ENCODE measurements at places on chromosomes 1 and 21.

DNA sequence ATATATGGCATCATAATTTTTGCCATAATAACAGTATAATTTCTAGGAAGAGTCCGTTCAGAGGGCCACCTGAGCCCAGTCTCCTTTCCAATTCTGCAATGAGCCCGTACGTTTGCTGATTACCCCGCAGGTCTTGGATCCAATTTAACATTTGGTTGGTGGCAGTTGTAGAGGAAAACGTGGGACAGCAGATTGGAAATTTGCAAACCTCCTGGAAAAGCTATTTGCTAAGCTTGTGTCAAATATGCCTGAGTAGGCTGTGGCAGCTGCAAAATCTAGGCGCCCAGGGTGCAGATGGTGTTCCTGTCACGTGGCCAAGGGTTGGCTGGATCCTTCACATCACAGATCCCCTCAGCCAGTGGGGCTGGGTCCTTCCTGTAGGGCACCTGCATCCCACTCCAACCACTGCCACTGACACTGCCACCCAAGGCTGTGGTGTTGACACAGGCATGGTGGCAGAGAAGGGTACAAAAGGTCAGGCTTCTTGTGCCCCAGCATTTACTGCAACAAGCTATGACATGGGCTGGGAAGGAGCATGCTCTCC, 174.8 kb upstream of the SYT6 start:
- no peak for DNase-seq

GRCh38 chr1:82377201-82377884, 576.6 kb downstream of the ADGRL2 start:
- DNase-seq = no peak

- DNase-seq = no peak
Measured at GRCh38 chr1:45016767-45017166, 4.7 kb downstream of the UROD start.

DNA sequence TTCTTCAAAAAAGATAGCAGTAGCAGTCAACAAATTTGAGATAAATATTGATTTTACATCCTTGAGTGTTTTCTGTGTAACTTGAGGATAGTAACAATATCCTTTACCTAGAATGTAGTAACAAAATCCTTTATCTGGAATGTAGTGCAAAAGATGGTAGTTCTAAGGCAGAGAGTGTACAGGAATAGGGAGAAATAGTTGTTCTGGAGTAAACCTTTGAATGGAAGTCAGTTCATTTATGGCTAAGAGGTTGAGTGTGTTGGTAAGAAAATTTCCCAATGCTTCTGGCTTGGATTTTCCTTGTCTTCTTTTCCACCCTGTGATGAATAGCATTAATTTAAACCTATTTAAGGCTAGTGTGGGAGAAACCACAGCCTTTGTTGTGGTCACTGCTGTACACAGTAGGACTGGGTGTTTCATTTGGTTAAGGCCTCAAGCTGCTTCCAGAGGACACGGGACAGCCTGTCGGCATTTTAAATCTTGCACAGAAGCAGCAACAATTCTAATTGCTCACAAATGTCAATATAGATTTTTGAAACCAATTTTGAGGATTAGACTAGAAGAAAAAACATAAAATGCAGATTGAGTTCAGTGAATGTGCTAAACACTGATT, 11.3 kb downstream of the NFIA start:
- DNase-seq = no peak

- peak; percentile 89 for DNase-seq
Measured at GRCh38 chr1:155241069-155241679, 14.1 kb downstream of the ENTREP3 start.

DNA sequence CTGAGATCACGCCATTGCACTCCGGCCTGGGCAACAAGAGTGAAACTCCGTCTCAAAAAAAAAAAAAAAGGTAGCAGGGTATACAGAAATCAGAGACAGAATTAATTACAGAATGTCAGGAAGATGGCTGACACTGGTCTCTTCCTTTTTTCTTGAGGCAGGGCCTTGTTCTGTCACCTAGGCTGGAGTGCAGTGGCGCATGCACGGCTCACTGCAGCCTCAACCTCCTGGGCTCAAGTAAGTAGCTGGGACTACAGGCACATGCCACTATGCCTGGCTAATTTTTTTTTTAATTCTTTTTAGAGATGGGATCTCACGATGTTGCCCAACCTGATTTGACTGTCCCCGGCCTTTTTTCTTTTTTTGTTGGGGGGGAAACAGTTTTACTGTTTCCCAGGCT, 16.4 kb downstream of the RNU5D-1 start:
- DNase-seq = no peak
